Non-pigmented ciliary epithelial cell (primary cell): ENCODE measurements at places on chromosomes 4 and X.

- DNase-seq, result no peak
Measured at GRCh38 chr4:48490012-48490679, at the start of gene ZAR1. Gene ZAR1, plus strand, starts transcription at chr4:48490252. Its CDS starts 40 bp downstream, at chr4:48490292.

DNA sequence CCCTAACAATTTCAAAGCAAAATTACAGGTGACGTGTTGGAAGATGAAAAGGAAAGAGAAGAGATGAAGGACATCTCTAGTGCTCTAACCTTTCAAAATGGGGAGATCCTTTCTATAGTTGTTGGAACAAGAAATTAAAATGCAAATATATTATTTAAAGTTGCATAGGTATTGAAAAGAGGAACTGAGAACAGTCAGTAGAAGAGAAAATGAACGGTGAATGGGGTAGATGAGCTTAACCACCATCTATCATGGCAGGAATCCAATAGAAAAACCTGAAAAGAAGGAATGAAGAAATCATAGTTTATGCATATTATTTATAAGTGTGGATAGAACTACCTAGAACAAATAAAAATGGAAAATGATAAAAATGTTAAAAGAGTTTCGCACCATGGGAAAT, 42.0 kb downstream of the ANXA5 start:
- no peak for DNase-seq

DNA sequence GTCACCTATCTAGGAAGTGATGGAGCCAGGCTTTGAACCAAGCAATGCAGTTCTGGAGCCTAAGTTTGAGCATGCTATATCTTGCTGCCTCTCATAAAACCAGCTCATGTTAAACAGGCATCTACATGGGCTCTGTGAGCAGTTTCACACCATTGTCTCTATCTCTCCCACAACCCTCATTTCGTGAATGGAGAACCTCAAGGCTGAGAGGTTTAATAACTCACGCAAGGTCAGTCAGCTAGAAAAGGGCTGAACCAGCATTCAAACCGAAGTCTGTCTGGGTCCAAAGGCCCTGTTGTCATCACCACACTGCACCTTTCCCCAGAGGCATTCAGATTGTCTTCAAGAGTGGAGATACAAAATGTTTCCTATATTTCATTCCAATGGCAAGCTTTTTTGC, 369.2 kb downstream of the MID1IP1 start:
- no peak for DNase-seq

DNA sequence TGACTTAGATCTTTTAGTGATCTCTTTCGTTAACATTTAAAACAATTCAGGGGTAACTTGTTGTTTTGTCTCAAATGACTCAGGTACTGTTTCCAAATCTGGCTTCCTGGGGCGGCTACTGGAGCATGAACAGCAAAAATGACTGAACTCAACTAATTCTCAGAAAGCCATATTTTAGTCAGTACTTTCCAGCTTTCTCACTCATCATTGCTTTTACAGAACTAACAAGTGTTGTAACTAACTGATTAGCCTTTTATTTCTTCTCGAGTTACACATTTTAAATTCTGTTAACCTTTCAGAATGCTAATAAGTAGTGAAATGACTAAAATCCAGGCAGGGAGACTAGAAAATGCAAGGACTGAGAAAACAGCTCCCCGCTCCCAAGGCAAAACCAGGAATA, 55.3 kb downstream of the JADE3 start:
- no peak for DNase-seq

DNA sequence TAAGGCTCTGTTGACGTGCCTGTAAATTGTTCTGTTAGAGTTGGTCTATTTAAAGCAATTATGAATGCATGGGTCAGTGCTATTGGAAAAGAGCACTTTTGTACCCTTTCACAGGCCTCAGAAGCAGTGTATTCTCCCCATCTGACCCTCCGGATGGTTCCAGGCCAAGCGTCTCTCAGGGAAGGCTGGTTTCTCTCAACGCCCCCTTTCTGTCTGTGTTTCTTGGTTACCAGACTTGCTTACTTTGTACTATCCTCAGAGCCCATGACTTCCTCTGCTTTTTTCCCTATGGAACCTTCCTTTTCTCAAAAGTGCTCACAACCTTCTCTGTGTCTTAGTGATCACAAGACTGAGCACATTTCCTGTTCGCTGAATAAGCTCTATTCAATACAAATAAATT, 559.3 kb upstream of the ZFP42 start:
- no peak for DNase-seq

GRCh38 chr4:85774489-85774888, 299.5 kb downstream of the ARHGAP24 start:
- no peak for DNase-seq

DNA sequence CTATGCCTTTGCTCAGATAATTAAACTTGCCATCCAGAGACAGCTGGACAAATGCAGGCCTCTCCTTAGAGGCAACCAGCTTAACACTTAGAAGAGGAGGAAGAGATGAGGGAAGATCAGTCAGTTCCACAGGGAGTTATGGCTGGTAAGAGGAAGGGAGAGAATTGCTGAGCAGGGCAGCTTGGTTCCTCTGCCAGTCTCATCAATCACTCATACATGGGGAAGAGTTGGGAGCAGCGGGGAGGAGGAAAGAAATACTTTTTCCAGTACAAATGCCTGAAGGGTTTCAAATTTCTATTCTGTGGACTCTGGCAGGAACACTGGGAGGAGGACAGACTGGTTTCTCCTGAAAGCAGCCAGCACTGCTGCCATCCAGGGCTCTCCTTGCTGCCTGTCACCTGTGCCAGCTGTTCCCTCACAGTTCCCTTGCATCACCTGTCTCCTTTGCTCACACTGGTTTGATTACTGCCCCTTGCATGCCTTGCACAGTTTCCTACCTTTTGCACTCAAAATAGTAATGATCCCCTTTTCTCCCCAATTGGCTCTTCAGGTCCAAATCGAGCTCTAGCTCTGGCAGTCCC, 59.5 kb downstream of the PGRMC2 start:
- DNase-seq, result no peak

GRCh38 chr4:185222598-185222997, 13.2 kb downstream of the SNX25 start:
- DNase-seq, result peak; percentile 45

DNA sequence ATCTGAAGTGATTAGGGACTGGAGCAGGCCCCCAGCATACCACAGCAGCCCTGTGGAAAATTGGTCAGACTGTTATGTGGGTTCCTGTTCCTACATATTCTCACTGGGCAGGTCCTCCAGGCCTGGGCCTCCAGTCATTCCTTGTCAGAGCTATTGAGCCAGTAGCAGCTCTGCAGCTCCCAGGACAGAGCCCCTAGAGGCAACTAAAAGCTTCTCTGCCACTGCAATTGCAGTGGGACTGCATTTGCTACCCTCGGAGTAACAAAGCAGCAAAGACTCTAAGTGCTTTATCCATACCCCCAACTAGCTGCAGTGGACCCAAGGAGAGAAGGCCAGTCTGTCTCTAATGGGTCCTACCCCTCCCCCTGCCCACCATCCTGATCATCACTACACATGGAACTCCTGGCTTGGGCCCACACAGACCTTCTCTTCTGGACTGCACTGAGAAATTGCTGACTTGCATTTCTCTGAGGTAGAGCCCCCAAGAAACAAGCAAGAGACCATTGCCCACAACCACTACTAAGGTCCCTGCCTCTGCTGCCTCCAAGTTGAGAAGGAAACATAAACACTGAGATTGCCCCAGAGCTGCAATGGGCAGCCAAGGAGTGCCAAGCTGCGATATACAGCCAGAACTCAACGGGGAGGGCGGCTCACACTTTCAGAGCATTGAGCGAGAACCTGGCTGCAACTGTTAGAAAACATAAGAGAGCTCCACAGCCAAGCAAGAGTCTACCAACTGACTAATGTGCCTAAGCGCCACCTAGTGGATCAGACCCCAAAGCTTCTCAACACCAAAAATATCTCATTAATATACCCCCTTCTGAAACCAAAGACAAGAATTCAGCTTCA, 738.7 kb upstream of the NDST4 start:
- peak; percentile 11 for DNase-seq
